ENCODE measurements at places on chromosomes 7 and 10. TPM values are rescaled to one million over a fixed set of nuclear protein-coding genes. Genes with fewer than 3 reads are reported as not detected.

Gene ACBD7
- polyA plus RNA-seq = not detected

Gene TMEM273
- polyA plus RNA-seq = 19.9 TPM

Gene NPS
- polyA plus RNA-seq = not detected

Gene PLAU
- polyA plus RNA-seq = 1.6 TPM

Gene NDUFA5
- 137 TPM for polyA plus RNA-seq

Gene CUTC
- polyA plus RNA-seq = 21.1 TPM

Gene BHLHA15
- 0.34 TPM for polyA plus RNA-seq

Gene TDRD1
- not detected for polyA plus RNA-seq
